ENCODE measurements at places on chromosomes 2 and 18.

- no peak for DNase-seq
- H3K4me1 ChIP-seq = peaks cover 8% of the 10 kb centered on the region
- H3K27ac ChIP-seq = no peak overlapping the region
- H3K27me3 ChIP-seq = peaks cover 4% of the 10 kb centered on the region
- H3K36me3 ChIP-seq = no peaks in the 10 kb centered on the region
These were observed 191.3 kb downstream of the RPRM start for GRCh38 chr2:153287109-153287801.

DNA sequence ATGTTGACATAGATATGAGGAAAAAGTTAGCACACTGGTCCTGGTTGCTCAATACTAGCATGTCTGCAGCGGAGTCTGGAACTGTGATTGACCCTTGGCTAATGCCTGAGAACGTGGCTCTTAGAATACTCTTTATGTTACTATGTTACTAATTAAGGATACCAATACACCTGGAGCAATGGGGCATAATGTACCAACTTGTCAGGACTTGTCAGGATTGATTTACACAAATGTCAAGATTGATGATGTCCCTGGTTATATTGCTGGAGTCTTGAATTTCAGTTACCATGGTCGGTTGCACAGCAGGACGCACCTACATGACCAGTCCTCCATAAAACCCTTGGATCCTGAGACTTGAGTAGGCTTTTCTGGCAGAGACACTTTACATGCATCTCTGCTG is 810.9 kb downstream of the CPS1 start:
- no peaks in the 10 kb centered on the region for H3K36me3 ChIP-seq
- DNase-seq = no peak

- peaks cover 13% of the 10 kb centered on the region for H3K4me1 ChIP-seq
- H3K4me3 ChIP-seq = no peak overlapping the region
- no peak for DNase-seq
- no peaks in the 10 kb centered on the region for H3K27me3 ChIP-seq
- no peak overlapping the region for H3K27ac ChIP-seq
These were observed 151.3 kb downstream of the UBR3 start for GRCh38 chr2:169978402-169979017.

- H3K27me3 ChIP-seq = no peaks in the 10 kb centered on the region
- DNase-seq = peak; percentile 59
- H3K4me3 ChIP-seq = peak overlapping the region; percentile 80
- H3K4me1 ChIP-seq = peaks cover 37% of the 10 kb centered on the region
- H3K27ac ChIP-seq = peak overlapping the region; percentile 91
These were observed 19.8 kb downstream of the HDAC4 start for GRCh38 chr2:239380831-239381708.

GRCh38 chr2:25251071-25251421 is 82.7 kb upstream of the POMC start:
- peaks cover 12% of the 10 kb centered on the region for H3K36me3 ChIP-seq
- H3K27ac ChIP-seq = peak overlapping the region; percentile 30
- H3K27me3 ChIP-seq = no peaks in the 10 kb centered on the region
- peak overlapping the region; percentile 69 for H3K4me3 ChIP-seq
- peaks cover 17% of the 10 kb centered on the region for H3K4me1 ChIP-seq

DNA sequence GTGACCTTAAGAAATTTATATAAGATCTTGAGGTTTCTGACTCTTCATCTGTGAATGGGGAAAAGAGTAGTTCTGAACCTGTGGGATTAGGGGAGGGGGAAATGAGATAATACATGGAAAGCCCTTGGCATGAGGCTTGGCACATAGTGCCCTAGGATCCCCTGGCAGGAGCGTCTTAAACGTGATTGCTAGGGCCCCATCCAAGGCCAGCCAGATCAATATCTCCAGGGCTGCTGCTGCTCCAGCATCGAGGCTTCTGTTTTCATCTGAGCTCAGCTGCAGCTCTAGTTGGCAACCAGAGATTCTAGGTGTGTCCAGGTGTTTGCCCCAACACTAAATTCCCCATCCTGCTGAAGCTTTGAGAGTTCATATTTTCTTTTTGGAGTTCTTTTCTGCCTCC is 71.0 kb downstream of the IL1R2 start:
- no peak overlapping the region for H3K27ac ChIP-seq
- H3K4me3 ChIP-seq = no peak overlapping the region
- no peaks in the 10 kb centered on the region for H3K36me3 ChIP-seq
- no peaks in the 10 kb centered on the region for H3K4me1 ChIP-seq

- H3K27ac ChIP-seq = no peak overlapping the region
- peaks cover 44% of the 10 kb centered on the region for H3K4me1 ChIP-seq
These were observed 3.6 kb upstream of the DGKD start for GRCh38 chr2:233350708-233351107.

DNA sequence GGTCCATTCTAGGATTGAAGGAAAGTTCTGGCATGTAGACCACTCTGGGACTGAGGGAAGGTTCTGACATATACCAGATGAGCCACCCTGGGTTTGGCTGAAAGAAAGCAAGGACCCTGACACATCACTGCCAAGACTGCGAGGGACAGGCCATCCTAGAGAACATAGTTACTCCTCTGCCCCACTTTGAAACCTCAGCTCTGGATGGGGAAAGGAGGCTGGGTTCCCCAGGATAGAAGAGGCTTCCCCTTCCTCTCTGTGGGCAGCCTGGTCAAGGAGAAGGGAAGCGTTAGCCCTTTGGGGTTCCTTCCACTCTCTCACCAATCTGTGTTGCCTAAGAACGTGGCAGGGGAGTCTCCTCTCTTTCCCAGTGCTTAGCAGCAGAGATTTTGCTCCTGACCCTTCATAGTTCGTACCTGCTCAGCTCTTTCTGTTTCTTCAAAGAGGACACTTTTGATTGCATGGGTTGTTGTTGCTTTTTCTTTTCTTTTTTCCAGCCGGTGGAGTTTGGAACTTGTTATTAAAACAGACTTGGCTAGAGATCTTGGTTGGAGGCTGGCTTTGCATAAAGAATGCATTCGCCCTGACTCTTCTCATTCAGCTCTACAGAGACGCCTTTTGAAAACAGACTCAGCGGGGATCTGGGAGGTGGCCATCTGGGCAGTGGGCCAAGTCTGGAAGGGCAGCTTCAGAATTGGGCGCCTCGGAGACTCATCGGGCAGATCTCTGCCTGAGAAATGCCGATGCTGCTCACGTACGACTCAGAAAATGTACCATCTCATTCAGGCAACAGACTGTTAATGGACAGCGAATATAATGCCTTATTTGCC is 166.1 kb downstream of the CLIP4 start:
- no peaks in the 10 kb centered on the region for H3K36me3 ChIP-seq
- no peak for DNase-seq
- H3K27ac ChIP-seq = no peak overlapping the region
- H3K4me3 ChIP-seq = no peak overlapping the region

DNA sequence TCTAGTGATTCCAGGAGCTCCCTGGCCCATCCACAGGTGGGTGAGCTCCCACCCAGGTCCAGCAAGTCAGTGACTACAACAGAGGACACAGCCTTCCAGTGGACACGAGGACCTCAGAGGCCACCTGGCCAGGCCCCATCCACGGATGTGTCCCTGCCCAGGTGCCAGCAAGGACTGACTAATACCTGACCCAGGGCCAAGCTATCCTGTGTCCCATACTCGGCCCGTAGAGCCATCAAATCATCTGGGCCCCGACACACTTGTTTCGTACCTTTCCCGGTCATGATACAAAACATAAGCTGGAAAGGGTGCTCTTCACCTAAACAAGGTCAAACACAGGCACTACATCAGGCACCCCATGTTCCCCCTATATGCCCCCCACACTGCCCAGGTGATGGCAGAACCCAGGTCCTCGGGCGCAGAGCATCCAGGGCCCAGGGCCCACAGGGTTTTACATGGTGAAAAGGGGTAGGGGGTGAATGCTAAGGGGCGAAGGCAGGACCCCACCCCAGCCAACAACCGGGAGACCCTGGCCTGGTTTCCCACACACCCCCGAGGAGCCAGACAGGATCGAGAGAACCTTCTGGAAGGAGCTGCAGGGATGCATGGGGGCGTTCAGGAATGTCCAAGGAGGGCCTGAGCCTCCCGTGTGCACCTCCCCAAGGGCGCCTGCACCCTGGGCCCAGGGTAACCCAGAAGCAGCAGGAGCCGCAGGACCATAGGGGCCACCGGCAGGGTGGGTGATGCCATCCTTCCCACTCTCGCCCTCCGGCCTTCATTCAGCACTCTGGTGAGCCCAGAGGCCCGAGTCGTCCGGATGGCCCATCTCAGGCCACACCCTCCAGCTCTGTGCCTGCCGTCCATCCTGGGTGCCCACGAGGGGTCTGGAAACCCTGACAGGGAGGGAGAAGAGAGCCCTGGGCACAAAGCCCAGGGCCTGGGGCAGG is 94.3 kb downstream of the HDAC4 start:
- H3K4me1 ChIP-seq = peaks cover 24% of the 10 kb centered on the region
- H3K36me3 ChIP-seq = no peaks in the 10 kb centered on the region

GRCh38 chr2:207658156-207658555 is 33.0 kb upstream of the METTL21A start:
- no peak overlapping the region for H3K4me3 ChIP-seq
- H3K36me3 ChIP-seq = no peaks in the 10 kb centered on the region
- no peak for DNase-seq
- no peaks in the 10 kb centered on the region for H3K27me3 ChIP-seq

GRCh38 chr18:31230495-31230894 is 67.8 kb upstream of the DSC1 start:
- H3K36me3 ChIP-seq = no peaks in the 10 kb centered on the region
- no peaks in the 10 kb centered on the region for H3K27me3 ChIP-seq
- H3K4me3 ChIP-seq = no peak overlapping the region
- DNase-seq = no peak

DNA sequence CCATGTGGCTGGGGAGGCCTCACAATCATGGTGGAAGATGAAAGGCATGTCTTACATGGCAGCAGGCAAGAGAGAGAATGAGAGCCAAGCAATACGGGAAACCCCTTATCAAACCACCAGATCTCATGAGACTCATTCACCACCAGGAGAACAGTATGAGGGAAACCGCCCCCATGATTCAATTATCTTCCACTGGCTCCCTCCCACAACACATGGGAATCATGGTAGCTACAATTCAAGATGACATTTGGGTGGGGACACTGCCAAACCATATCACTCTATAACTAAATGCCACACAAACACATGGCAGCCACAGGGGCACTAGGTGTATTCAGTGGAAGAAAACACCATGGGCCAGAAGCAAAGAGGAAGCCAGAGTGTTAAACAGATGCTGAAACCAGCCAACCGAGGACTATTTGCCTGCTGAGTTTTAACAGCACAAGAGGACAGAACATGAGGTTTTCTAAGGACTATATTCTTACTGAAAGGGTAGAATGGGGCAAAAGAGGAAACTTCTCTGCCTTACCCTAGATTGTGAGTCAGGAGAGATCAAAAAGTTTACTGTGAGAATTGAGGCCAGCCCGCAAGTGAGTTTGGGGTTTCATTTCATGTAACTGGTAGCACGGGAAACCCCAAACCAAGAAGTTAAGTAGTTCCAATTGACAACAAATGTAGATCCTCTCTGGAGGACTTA is 49.2 kb downstream of the SIGLEC15 start:
- no peaks in the 10 kb centered on the region for H3K27me3 ChIP-seq
- peak overlapping the region; percentile 85 for H3K27ac ChIP-seq
- DNase-seq = no peak
- peak overlapping the region; percentile 26 for H3K4me3 ChIP-seq

- H3K27me3 ChIP-seq = no peaks in the 10 kb centered on the region
- DNase-seq = no peak
- H3K4me3 ChIP-seq = no peak overlapping the region
- no peaks in the 10 kb centered on the region for H3K36me3 ChIP-seq
- no peaks in the 10 kb centered on the region for H3K4me1 ChIP-seq
- no peak overlapping the region for H3K27ac ChIP-seq
These were observed 343.1 kb upstream of the LYPD1 start for GRCh38 chr2:133012847-133013734.

- no peak overlapping the region for H3K4me3 ChIP-seq
- peaks cover 18% of the 10 kb centered on the region for H3K27me3 ChIP-seq
- DNase-seq = no peak
These were observed 57.4 kb upstream of the EPHA4 start for GRCh38 chr2:221629468-221629867.

DNA sequence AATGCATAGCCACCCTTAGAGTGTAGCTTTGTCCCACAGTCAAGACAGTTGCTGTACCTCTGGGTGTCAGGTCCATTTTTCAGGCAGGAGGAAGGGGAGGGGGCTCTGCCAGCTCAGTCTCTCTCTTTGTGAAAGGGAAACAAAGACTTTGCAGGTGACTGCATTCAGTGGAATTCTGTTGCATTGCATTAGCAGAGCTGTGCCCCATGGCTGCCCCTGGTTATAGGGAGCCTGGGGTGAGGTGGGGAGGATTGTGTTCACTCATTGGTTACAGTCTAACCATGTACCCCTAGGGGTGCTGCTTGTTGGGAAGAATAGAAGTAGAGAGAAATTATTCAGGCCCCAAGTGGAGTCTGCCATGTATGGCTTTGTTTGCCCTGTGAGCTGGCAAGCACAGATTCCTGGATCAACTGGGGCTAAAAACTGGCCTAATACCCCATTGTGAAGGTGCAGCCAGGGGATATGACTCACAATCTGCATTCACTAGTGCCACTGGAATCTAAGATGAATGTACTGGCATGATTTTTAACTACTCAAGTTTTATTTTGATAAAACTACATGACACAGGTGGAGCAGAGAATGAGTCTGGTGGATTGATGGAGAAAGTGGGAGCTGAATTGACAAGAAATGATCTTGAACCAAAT is 118.4 kb downstream of the SH3BP4 start:
- H3K36me3 ChIP-seq = peaks cover 1% of the 10 kb centered on the region
- H3K4me3 ChIP-seq = no peak overlapping the region
- no peak for DNase-seq
- H3K27ac ChIP-seq = no peak overlapping the region
- H3K4me1 ChIP-seq = no peaks in the 10 kb centered on the region
- H3K27me3 ChIP-seq = peaks cover 44% of the 10 kb centered on the region

DNA sequence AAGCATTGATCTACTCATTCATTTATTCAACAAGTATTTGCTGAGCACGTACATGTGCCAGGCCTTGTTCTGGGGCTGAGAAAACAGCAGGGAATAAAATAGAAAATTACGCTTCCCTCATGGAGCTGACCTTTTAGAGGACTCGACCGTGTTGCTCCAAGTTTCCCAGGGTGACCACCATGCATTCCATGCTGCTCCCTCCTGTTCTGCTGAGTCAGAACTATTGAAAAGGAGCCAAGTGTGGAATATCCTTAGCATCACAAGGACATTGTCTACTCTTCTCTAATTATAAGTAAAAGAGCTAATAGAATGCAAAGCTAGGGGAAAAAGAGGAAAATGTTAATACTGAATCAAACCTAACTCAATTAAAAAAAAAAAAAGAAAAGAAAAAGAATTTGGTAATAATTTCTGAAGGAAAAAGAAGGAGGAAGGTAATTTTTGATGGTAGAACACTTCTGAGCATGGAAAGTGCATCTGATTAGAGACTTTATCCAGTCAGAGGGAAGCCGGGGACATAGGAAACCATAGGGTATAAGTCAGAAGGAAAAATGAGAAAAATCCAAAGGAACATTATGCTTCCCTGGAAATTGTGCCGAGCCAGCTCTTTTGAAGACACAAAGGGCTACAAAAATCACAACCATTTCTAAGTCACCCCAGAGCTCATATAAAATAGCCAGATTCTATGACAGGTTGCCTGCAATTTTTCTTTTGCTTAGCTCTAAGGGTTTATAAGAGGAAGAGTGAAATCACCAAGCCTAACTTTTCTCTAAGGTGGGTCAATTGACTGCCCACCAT is 339.4 kb downstream of the RND3 start:
- H3K27ac ChIP-seq = no peak overlapping the region
- no peaks in the 10 kb centered on the region for H3K4me1 ChIP-seq
- H3K4me3 ChIP-seq = no peak overlapping the region
- DNase-seq = no peak

All from central memory CD8-positive, alpha-beta T cell (primary cell).